Fibroblast of skin of abdomen (primary cell): ENCODE measurements at places on chromosomes 3 and 15.

DNA sequence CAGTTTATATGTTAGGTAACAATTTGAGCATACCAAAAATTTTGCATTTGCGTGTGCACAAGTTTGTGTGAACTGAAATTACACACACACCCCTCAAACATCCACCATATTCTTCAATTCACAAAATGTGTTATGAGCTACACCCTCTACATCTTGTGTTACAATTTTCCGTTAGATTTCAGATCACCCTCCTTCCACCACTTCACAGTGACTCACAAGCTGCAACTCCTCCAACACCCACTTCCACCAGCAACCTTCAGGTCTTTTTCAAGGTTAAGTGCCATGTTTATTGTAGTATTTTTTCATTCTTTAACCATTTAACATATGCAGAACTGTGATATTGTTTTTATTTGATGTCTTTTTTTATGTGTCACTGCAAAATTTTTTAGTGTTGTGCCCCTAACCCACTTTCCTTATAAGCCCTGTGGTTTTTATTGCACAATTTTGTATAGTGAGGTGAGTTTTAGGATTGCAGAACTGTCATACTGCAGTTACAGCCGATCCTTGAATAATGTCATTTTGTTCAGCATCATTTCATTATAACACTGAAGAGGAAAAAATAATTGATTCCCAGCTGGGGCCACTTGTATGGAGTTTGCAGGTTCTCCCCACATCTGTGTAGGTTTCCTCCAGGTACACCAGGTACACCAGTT, 148.9 kb downstream of the PLCL2 start:
- no peak for DNase-seq

- DNase-seq: no peak
Measured at GRCh38 chr3:16803019-16803418, 81.7 kb upstream of the PLCL2 start.

DNA sequence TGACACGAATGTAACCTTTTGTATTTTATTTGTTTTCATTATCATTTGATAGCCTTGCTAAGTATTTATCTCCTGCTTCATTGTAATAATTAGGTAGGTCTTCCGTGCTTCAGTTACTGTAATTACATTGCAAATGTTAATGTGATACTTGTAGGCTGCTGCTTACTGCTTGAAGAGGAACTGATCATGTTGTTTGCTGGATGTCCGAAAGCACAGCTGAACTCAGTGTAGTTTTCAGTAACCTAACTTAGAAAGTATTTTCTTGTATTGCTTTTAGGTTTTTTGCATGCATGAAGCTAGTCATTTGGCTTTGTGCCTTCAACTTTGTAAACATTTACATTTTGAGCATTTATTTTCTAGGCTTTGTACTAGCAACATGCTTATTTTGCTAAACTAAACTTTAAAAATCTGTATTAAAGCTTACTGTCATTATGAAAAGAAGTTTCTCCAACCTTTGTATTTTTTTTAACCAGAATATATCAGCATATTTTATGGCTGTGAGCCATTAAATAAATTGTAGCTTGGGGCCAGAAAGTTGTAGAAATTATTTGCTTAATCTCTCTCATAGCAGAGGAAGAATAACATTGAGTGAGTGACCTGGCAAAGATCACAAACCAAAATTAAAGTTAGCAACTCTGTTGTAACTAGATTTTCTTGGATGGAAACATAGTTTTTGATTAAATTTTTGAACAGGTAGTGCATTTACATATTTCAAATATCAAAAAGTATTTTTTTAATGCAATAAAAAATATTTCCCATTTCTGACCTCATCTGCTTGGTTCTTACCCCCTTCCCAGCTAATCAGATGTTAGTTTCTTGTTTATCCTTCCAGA, 30.7 kb downstream of the SACM1L start:
- DNase-seq: no peak

- peak; percentile 18 for DNase-seq
Measured at GRCh38 chr15:76149291-76149915, 89.6 kb downstream of the TMEM266 start.

- DNase-seq: no peak
Measured at GRCh38 chr3:195073866-195074860, 196.8 kb downstream of the XXYLT1 start.

DNA sequence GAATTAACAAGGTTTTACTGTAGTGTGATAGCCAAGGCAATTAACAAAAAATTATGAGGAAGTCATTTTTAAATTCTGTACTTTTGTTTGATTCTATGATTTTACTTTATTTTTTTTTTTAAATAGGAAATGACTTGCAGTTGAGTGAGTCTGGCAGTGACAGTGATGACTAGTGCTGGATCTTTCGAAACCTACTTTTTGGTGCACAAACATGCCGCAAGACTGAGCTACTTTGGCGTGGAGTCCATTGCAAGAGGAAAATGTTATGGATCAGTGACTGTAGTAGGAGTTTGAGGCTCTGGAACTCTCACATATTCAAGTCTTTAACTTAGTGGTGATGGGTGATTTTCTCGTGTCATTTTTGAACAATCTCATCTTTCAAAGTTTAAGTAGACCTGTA, 11.6 kb downstream of the EAF1 start:
- peak; percentile 10 for DNase-seq

DNA sequence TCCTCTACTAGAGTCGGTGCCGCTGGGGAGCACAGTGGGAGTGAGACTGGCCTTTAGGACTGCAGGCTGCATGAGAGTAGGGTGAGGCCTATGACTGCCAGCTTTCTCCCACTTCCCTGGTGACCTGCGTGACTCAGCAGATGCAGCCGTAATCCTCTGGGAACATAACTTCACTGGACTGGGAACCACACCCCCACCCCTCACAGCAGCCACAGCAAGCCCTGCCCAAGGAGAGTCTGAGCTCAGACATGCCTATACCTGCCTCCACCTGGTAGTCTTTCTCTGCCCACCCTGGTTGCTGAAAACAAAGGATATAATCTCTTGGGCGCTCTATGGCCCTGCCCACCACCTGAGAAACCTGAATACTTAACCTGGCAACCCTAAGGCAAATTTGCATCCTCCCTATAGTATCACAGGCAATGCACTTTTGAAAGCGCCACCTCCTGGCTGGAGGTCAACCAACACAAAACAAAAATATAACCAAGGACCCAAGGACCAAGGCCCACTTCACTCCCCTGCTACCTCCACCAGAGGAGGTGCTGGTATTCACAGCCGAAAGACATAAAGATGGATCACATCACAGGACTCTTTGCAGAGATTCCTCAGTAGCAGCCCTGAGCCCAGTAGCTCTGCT, 308.9 kb downstream of the CTNNB1 start:
- no peak for DNase-seq

DNA sequence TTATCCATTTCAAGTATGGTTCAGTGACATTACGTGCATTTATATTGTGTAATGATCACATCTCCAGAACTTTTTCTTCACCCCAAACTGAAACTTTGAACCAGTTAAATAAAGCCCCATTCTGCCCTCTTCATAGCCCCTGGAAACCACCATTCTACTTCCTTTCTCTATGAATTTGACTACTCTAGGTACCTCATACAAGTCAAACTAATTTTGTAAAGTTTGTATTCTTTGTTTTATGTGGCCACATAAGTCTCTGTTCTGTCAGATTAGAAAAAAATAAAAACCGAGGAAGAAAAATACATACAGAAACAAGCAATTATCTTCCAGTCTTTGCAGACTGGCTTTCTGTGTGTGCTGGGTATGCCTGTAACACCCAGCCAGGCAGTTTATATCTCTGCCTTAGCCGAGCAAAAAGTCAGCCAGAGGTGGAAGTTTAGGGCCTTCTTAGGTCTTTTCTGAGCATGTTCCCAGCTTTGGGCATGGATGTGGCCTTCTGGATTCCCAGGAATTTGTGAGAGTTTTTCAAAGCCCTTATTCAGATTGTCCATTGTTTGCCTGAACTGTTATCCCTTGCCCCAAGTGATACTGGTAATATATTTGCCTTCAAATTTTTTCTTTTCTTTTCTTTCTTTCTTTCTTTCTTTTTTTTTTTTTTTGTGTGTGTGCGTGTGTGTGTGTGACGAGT, 6.0 kb upstream of the GRAMD1C start:
- peak; percentile 13 for DNase-seq

- peak; percentile 95 for DNase-seq
Measured at GRCh38 chr3:64300790-64301423, 75.6 kb upstream of the PRICKLE2 start.

DNA sequence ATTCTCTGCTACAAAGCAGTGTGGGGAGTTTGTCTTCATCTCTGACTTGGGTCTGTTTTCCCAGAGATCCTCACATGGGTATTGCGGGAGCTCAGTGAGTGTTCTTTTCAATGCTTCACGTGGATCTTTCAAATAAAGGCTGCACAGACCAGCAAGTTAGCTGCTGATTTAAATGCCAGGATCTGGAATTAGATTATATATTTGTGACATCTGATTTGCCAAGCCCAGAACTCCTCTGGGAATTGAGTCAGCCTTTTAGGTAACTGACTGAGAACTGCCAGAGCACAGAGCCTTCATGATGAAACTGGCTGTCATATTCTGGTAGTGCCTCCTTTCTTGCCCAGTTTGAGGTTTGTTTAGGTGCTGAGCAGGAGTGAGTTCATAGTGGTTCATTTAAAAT, 14.7 kb downstream of the EDEM1 start:
- DNase-seq: peak; percentile 67

- DNase-seq: no peak
Measured at GRCh38 chr3:134299185-134299887, 48.7 kb upstream of the RYK start.

GRCh38 chr3:30760040-30760695, 134.3 kb downstream of the GADL1 start:
- DNase-seq: no peak

DNA sequence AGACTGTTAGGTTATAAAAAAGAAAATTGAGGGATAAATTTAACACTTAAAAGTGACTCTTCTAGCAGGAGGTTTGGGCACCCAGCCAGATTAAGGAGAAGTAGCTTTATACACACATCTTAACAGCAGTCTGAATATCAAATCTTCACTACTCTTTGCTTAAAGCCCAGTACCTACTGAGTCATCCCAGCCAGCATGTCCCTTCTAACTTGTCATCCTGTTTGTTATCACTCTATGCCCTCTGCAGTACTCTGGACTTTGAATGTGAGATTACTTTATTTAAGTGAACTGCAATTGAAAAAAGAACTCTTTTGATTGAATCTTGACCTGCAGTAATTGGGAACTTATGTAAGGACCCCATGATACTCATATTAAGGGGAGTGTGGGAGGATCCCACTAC, 77.6 kb downstream of the FHIT start:
- DNase-seq: no peak

DNA sequence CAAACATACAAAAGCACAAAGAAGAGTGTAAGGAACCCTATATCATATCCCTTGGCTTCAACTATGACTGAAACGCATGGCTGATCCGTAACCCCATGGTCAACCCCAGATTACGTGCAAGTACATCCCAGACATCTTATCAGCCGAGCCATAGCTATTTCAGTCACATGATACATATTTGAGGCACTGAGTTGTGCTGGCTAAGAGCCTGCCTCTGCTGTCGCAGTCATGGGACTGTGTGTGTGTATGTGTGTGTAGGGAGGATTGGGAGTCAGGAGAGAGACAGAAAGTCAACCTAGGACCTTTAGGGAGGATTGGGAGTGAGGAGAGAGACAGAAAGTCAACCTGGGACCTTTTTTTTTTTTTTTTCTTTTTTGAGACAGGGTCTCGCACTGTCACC, 8.4 kb downstream of the ST6GAL1 start:
- peak; percentile 13 for DNase-seq

DNA sequence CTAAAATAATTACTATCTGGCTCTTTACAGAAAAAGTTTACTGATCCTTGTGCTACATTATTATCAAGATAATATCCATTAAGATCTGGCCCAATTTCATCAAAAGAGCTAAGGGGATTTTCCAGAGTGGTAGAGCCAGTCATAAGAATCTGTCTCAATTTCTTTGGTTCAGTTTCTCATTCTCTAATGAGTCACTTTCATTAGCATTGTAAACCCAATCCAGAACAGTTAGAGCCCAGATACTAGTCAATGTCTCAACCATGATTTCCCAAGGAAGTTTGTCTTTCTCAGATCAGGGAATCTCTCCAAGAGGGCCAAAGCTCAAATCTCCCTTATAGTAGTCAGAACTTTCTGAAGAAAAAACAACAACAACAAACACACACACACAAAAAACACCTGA, 131.1 kb upstream of the PPP2R3A start:
- no peak for DNase-seq

GRCh38 chr3:56421205-56421604, 47.1 kb downstream of the ERC2 start:
- DNase-seq: no peak

DNA sequence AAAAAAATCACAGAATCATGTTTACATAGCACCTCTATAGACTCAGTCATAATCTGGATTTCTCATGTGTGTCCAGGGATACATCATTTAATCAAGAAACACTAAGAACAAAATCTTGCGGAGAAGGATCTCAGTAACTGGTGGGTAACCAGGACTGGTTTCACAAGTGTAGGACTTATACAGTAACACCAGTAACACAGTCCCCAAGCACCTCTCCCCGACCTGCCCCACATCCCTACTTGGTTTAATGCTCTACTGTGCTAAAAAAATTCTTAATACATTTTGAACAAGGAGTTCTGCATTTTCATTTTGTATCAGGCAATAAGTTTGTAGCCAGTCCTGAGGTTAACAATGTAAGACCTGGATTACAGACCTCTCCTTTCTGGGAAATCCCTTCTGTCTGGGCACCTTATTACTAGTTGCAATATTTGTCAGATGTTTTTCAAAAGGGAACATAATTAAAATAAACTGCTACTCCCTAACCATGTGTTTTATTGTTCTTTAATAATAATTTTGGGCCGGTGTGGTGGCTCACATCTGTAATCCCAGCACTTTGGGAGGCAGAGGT, 57.6 kb upstream of the BBX start:
- no peak for DNase-seq

GRCh38 chr15:60529332-60529731, 50.4 kb upstream of the ICE2 start:
- no peak for DNase-seq

- DNase-seq: no peak
Measured at GRCh38 chr15:100021653-100022052, 288.4 kb upstream of the LYSMD4 start.

DNA sequence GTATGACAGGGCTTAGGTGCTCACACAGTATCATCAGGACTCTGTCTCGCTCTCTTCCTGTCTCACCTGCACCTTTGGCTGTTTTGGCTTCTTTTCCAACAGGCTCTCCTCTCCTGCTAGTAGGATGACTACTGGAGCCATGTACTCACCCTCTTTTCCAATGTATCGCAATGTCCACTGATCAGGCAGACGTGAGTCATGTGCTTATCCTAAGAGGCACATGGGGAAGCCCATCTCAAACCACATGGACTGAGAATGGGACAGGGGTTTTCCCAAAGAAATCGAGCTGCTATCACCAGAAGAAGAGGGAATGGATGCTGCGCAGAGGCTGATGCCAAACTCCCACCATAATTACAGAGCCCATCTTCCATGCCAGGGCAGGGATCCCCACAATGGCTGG, 180.6 kb downstream of the IL5RA start:
- DNase-seq: no peak

DNA sequence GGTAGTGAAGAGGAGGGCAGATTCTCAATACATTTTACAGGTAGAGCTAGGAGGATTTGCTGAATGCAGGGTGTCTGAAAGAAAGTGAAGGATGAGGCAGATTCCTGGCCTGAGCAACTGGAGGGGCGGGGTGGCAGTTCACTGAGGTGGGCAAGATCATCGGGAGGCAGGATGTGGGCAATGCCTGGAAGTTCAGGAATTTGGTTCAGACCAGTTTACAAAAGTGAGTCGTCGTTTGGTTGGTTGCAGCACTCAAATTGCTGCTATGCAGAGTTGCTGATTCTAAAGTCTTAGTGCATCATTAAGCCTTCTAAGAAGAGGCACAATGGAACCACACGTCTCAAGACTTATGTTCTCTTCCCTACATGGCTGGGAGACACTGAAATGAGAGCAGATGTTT, 134.0 kb downstream of the MFSD1 start:
- DNase-seq: peak; percentile 46
